ENCODE measurements at places on chromosomes 1 and 21.

DNA sequence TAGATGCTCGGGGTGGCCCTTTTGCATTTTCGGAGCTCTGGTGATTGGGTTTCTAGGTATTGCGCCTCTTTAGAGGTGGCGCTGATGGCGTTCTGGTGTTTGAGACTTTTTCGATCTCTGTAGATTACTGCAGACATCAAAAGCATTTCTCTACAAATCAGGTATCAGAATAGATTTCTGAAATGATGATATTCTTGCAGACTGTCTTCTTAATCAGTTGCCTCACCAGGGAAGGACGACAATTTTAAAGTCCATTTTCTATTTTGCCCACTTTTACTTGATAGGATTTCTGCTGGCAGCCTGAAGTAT, 65.2 kb upstream of the VAMP3 start:
- no peak for DNase-seq

- DNase-seq, result no peak
Measured at GRCh38 chr1:50335036-50335435, 88.2 kb downstream of the DMRTA2 start.

DNA sequence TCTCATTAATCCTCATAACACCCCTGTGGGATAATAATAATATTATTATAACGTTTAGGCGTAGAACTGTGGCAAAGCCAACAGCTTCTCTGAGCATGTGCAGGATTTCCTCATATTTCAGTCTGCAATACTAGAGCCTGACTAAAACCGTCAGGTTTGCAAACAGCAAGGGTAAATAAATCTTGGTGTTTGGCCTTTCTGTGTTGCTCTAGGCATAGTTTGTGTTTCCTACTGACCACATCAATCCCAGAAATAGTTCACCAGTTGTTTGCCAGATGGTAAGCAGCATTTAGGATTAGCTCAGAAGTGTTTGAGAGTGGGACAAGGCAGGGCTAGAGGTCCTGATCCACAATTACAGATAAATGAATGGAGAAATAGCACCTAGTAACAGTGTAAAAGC, 2.8 kb upstream of the KCNA3 start:
- no peak for DNase-seq

DNA sequence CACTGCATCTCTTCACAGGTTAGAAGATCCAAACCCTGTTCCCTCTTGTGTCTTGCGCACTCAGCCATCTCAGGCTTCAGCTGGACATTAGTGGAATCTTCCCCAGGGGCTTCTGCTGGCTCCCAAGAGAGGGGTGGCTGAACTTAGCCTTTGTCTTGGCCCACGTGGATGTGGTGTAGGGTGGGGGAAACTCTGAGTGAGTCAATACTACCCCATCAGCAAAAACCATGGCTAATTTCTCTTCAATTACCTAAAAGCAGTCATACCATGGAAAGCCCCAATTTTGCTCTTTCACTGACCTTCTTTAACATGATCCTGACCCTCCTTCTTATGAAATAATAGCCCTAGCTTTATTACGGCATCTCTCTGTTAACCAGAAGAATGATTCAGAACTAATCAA, 72.5 kb upstream of the RAB3GAP2 start:
- DNase-seq, result no peak

- no peak for DNase-seq
Measured at GRCh38 chr1:71377886-71378285, 297.1 kb upstream of the ZRANB2 start.

DNA sequence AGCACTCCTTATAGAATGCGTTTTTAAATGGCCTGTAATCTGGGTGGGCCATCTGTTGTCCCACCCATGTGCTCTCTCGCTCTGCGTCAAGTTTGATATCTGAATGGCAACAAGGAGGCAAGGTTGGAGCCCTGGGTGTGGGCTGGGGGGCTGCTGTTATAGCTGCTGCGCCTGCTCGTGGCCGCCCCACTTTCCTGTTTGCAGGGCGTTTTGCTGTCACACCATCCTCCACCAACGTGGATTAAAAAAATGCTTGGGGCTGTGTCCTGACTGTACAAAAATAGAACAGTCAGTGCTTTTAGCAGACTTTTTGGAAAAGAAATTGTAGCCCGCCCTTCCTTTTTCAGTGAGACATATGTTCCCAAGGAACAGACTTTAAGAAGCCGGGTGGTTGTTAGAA, 25.4 kb downstream of the UMODL1 start:
- DNase-seq, result no peak

Measured in central memory CD4-positive, alpha-beta T cell (primary cell).